ENCODE measurements at places on chromosomes 7 and 10.
A peak's percentile ranks its signal among the peaks of the same experiment; 100 is the strongest.

DNA sequence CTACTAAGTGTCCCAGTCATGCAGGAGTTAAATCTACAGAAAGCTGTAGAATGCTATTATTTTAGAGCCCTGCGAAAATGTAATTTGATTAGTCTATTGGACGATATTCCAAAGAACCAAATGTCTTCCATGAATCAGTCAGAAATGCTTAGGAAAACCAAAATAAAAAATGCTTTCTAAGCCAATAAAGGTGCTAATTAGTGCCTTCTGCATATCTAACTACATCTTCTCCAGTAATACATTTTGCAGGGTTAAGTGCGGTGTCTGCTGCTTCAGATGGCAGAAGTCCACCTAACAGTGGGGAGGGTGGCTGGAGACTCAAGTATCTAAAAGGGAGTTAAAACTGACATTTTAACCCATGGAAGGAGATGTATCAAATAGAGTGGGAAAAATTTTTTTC, 50.1 kb downstream of the ITPRID1 start:
- no peak for DNase-seq

DNA sequence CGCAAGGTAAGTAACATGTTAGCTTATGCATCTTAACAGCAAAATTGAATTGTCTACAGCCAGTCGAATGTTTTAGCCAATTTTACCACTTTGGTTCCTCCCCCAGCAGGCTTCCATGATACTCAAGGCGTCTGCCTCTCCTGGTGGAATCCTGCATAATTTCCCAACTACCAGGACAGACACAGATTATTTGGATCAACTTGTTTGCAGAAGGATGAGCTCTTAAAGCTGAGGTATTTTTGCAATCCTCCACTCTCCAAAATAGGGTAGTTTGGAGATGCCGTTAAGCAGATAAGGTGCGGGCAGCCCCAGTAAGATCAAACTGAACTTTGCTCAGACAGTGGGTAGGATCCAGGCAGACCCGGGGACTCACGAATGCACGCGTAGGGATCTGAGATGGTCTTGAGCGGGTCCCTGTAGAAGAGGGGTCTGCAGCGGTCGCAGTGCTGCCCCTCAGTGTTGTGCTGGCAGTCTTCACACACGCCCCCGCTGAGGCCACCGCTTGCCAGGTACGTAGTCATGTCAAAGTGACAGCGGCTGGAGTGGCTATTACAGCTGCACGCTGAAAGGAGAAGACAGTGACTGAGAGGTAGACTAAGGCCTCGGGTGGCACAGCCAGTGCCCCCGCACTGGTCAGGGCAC, 27.4 kb downstream of the LAMB4 start:
- no peak for DNase-seq

DNA sequence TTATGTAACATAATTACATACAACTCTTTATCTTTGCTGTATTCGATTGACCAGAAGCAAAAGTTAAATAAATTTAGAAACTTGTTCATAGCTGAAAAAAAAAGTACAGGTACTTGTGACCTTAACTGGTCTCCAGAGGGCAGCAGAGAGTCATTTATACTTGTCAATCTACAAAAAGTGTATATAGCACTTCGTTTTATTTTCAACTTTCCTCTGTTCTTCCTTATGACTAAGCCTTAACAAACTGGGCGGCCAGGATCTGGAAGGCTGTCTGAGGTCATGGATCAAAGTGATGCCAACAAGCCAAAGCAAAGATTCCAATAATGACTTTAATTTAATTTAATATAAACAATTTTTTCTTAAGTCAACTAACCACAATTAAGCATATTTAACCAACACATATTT, 29.8 kb downstream of the C10orf67 start:
- peak; percentile 76 for DNase-seq

- no peak for DNase-seq
These were observed 43.2 kb downstream of the C7orf33 start for GRCh38 chr7:148633761-148634160.

DNA sequence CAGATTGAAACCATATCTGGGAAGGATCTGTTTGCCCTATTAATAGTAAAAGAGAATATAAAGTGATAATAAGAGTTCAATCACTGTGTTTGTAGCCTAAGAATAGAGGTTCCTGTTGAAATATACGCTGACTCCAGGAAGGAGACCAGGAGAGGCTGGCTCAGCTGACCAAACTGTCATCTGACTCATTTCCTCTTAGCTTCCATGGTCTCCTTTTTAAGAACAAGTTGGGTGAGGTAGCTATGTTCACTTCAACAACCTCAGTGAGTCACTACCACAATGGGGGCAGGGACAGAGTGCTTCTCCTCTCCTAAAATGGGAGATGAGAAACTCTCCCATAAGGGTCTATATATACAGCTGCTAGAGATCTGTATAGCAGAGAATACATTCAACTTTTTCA, 543.3 kb downstream of the CALN1 start:
- DNase-seq: no peak

- no peak for DNase-seq
These were observed 33.3 kb downstream of the SCART1 start for GRCh38 chr10:133487085-133487484.

GRCh38 chr7:39979406-39980073, 29.5 kb downstream of the CDK13 start:
- no peak for DNase-seq

GRCh38 chr10:130627346-130628045, 491.3 kb downstream of the GLRX3 start:
- DNase-seq: no peak

- no peak for DNase-seq
These were observed 85.9 kb upstream of the PAX2 start for GRCh38 chr10:100659361-100660098.

DNA sequence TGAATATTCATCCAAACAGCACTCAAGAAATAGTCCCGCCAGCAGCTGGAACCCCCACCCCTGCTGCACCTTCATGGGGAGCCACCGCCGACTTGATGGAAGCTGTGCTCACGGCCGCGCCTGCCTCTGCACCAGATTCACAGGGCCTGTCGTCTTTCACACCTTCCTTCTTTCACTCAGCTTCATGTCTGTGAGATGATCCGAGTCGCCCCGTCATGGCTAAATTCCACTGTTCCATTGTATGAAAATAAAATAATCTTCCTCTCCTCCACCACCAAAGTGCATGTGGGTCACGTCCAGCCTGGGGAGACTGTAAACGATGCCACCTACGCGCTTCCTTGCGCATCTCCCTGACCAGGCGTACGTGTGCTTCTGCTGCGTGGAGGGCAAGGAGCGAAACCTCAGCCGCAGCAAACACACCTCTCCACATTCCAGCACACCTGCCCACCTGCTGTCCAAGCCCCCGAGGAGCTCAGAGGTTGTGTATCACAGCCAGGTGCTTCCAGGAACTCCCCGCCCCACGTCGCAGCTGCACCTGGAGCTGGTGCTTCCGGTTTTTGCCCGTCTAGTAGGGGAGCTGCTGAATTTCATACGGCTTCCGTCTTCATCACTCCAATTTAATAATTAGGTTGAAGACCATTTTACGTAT, 137.0 kb downstream of the PTPRN2 start:
- DNase-seq: no peak

DNA sequence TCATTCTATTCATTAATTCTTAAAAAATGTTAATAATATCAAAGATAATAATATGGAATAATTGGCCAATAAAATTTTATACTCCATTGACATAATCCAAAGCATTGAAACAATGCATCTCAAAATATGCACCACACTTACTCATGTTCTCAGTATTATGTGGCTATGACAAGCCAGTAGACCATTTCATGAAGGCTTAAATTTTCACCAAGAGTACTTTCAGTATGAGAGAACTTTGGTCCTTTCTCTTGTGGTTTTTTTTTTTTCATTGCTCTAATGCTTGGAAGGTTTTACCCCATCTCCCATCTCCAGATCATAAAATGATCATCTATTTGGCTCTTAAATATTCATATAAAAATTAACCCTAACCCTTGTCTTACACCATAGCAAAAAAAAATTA, 45.5 kb upstream of the TMEM140 start:
- DNase-seq: no peak

GRCh38 chr10:85612833-85613232, 753.8 kb downstream of the GRID1 start:
- no peak for DNase-seq

DNA sequence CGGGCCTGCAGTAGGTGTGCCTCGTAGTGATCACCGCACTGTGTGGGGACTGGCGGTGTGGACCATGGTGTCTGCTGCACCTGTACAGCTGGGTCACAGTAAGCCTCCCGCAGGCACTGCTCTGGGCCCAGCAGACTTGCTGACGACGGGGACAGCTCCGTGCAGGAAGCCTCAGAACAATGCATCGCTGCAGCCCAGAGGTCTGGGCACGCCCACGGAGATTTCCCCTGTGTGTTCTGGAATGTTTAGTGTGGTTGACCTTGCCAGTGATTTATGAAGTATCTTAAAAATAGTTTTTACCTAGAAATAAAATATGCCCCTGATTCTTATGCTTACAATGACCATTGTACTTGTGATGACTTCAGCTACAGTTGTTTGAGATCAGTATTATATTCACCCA, 59.1 kb upstream of the ZNF32 start:
- DNase-seq: no peak

DNA sequence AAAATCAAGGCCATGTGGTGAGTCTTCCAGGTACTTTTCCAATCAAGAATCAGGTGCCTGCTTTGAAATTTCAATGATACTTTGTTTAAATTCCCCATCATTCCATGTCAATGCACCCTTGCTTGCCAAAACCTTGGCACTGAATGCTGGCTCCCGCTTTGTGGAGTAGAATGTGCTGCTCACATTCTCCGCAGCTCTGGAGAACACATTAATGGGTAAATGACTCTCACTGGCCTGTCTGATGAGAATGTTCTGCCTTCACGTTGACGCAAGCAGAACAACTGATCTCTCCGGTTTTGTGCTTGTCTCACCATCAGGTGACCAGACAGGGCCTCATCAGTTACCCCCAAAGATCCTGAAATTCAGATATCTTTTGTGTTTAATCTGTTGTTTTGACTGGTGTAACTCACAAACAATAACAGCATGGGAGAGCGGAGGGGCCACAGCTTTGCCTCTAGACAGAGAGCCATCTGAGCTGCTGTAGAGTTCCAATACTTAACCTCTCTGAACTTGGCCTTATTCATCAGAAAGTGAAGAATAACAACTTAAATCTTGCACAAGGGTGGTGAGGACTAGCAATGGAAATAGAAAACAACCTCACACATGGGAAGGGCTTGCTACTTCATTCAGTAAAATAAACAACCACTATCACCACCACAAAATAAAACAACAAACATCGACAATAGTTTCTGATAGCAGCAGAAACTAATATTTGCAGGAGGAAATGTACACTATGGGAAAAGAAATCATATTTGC, 276.9 kb upstream of the IGFBP3 start:
- DNase-seq: no peak

DNA sequence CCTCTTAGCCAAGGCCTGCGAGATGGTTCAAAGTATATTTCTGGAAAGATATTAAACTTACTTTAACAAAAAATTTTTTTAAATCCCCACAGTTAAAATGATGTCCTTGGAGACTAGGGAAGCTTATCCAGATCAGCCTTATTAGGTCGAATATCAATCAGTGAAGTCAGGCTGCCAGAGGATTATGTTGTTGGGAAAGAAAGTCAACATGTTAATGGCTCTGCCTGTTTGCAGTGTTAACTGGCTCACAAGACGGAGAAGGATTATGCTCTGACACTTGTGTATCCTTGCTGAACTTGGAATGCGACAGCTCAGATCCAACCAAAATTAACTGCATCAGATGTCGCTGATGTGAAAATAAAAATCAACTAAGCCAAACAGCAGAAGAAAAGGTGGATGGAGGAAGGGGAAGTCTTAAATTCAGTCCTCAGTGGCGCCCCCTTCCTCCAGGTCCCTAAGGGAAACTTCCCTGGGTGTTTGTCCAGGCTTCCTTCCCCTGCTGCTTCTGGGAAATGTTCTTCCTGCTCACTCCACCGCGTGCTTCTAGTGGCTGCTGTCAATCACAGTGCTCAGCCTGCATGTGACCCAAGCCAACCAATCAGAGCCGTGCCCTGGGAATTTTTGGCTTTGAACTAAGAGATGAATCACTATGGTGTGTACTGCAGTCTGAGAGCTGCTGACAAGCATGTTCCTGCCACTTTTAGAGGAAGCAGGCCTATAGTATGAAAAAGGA, 690.4 kb upstream of the NRP1 start:
- DNase-seq: no peak

- peak; percentile 44 for DNase-seq
These were observed at the start of gene FAM241B for GRCh38 chr10:69629897-69630650. Gene FAM241B, plus strand, starts transcription at chr10:69630247. Its CDS starts 1,497 bp downstream, at chr10:69631744.

DNA sequence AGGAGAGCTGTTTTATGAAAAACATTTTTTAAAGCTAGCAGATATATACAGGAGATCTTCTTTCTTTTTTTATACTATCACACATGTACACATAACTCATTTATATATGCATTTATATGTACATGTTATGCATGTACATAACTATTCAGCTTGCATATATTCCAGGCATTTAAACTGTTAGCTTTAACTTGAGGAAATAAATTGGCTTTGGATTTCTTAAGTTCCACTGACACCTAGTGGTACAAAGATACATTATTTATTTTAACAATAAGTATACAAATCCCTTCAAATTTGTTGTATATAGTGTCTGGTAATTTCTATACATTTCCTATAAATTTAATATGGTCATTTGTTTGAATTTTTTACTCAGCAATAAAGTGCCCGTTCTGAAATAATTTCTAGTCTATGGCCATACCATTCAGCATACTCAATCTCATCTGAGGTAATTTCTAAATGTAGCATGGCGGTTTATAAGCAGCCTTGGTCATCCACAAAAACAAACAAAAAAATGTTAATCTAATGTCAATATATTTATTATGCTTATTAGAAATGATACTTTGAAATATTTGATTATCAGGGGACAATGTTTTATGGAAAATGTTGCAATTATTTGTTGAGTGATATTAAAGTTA, 11.6 kb downstream of the ZDHHC6 start:
- peak; percentile 71 for DNase-seq

DNA sequence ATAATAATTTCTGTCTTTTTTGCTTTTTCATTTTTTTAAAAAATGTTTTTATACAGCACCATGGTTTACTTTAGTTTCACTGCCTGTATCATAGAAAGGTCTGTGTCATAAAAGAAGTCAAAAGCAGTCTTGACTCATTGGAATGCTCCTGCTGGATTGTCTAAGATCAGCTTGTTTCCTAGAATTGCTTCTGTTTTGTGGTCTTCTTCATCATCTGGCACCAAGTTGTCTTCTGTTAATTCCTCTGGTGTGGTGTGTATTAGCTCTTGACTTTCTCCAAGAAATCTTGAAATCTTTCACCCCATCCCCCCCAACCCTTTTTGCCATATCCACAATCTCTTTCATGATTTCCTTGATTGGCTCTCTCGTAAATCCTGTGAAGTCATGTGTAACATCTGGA, 250.3 kb upstream of the CXCL12 start:
- no peak for DNase-seq

DNA sequence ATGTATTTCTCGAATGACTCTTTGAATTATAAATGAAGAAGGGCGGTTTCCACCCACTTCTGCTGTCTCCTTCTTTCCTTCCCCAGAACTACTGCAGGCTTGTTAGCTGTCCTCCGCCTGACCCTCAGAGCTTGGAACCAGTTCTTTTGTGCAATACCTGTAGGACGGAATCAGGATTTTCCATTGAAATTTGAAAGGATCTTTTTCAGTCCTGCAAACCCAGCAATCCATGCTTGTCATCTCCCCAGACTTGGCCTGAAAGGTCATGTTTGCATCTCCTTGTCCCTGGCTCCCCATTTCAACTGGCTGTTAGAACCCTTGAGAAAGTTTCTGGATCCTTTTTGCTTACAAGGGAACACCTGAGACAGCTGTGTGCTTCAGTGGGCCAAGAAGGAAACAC, 47.5 kb downstream of the PLCE1 start:
- DNase-seq: no peak
